Neural crest cell (in vitro differentiated cells): ENCODE measurements at places on chromosomes 5 and 9. TPM values are rescaled to one million over a fixed set of nuclear protein-coding genes. Genes with fewer than 3 reads are reported as not detected.

DNA sequence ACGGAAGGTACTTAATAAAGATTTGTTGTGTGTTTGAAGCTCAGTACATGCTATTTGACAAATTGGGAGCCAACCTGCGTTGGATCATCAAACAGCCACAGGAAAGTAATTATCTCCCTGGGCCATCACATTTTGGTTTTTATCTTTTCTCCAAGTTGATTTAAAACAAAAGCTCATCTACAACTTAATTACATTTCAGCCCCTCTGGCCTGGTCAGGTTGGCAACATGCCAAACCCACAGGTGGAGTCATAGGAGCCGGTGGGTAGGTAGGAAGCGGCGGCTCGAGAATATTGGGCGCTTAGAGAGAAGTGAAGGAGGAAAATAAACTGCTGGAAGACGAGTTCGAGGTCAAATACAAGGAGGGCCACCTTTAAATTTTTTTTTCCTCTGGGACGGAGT lies 64.9 kb upstream of the FANCC start:
- DNase-seq, result no peak

GRCh38 chr5:121726991-121727390 lies 124.7 kb upstream of the FTMT start:
- no peak for DNase-seq

MARCOL gene
- not detected in 2 replicates for total RNA-seq

WWC1 gene
- total RNA-seq, result 13.3 and 13.7 TPM in 2 replicates

TMEM250 gene
- total RNA-seq, result 37.4 and 39.0 TPM in 2 replicates

GRCh38 chr9:77805810-77806209 lies 157.7 kb upstream of the GNA14 start:
- no peak for DNase-seq

DNA sequence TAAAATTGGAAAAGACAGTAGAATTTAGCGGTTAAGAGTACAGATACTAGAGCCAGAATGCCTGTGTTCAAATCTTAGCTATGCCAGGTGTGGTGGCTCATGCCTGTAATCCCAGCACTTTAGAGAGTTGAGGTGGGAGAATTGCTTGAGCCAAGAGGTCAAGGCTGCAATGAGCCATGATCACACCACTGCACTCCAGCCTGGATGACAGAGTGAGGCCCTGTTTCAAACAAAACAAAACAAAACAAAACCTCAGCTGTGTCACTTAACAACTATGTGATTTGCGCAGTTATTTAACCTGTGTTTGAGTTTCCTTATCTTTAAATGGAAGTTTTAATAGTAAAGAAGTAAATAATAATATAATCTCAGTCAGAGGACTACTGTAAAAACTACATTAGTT lies 68.3 kb downstream of the TBCA start:
- no peak for DNase-seq

TMC1 gene
- 0.33 and 0.36 TPM in 2 replicates for total RNA-seq

DNA sequence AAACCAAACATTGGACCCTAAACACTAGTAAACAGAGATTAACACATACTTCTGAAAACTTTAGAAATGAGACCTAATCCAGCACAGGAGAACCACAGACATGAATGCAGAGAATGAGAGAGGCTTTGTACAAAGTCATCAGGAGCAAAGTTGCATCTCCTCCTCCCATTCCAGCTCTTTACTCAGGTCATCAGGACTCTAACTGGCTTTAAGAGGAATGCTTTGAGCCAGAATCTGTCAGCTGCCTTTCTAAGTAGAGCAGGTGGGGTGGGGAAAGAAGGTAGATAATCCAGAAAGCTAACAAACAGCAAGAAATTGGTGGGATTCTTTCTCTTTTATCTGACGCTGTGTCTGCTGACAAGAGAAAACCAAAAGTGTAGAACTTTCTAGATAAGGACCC lies 582.7 kb upstream of the DMAC1 start:
- no peak for DNase-seq

- no peak for DNase-seq
Observed at GRCh38 chr9:18673179-18673578, 199.2 kb downstream of the ADAMTSL1 start.

GRCh38 chr5:67620424-67621397 lies 424.1 kb upstream of the CD180 start:
- no peak for DNase-seq

DNA sequence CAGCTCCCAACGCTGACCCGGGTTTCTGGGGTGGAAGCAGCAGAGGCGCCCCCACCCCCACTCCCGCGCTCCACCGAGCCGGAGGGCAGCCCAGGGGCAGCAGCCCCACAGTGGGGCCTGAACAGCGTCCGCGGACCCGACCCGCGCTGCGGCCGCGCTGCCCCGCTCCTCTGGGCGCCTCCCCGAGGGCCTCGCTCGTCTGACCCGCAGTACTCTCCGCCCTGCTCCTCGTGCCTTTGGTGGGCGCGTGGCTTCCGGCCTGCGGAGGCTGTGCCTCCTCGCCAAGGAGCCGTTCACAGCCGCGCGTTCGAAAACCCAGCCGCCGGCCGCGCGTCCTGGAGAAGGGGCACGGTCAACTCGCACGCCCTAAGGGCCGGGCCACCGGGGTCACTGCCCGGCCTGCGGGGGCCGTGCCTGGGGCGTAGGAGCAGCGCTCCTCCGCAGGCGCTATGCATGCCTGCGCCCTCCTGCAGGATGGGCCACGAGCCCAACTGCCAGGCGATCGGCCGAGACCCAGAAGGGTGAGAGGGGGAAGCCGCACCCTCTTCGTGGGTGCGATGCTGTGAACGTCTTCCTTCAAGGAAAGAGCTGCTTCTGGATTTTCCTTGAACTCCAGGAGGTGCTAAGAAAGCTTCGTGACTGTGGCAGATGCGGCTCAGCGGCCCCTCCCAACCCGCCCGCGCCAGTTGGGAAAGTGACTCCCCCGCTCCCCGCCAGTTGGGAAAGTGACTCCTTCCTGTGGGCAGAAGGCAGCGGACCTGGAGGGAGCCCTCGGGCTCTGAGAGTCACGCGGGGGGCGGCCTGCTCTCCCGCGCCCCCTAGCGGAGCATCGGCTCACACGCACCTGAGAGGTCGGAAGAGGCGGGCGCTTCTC lies 82.7 kb downstream of the HSD17B3 start:
- DNase-seq, result no peak

RASGEF1C gene
- 1.7 and 2.0 TPM in 2 replicates for total RNA-seq

HK3 gene
- total RNA-seq, result not detected in 2 replicates
